ENCODE measurements at places on chromosomes 4 and X. TPM values are rescaled to one million over a fixed set of nuclear protein-coding genes. Genes with fewer than 3 reads are reported as not detected.

DNA sequence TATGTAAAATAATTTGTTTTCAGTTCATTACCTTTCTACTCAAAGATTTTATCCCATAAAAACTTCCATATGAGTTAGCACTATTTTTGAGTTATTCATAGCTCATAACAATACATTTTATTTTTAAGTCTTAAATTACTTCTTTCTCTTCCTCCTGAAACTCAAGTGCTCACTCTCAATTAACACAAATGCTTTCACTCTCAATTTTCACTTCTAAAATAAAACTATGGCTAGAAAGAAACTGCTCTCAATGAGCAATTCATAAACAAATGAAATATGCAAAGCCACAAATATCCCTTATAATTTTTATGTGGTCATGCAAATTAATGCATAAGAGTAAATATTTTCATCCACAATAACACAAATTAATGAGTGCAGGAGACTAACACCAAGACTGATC, 38.8 kb downstream of the MAML3 start:
- no peaks in the 10 kb centered on the region for H3K4me1 ChIP-seq
- no peaks in the 10 kb centered on the region for H3K36me3 ChIP-seq
- no peak for DNase-seq

GRCh38 chr4:96593422-96593821, 753.5 kb downstream of the PDHA2 start:
- no peak overlapping the region for H3K4me3 ChIP-seq
- H3K27ac ChIP-seq = no peak overlapping the region
- H3K4me1 ChIP-seq = no peaks in the 10 kb centered on the region
- no peaks in the 10 kb centered on the region for H3K36me3 ChIP-seq

DNA sequence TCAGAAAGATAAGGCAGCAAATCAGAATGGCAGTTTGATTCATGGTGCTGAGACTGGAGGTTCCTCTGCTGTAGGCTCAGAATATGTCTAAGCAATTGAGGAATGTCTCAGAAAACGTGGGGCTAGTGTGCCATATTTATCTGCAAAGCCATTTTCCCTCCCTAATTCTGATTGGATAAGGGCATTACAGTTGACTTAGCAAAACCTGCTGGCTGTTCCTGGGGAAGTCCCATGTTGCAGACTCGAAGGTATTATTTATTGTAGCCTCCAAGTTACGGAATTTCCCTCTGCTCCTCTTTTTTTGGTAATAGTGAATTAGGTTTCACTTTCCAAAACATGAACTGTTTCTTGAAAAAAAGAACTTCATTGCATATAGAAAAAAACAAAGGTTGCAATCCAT, at the start of gene CXCL10:
Gene CXCL10, minus strand, starts transcription at position 109 of the 400 bp plus-strand sequence. Its CDS starts 66 bp downstream, at position 43.
- DNase-seq = peak; percentile 60
- H3K27me3 ChIP-seq = no peaks in the 10 kb centered on the region
- no peaks in the 10 kb centered on the region for H3K4me1 ChIP-seq
- no peak within 1 kb of the TSS for H3K4me3 ChIP-seq

GRCh38 chr4:153318696-153319320, 25.7 kb upstream of the MND1 start:
- H3K27me3 ChIP-seq = no peaks in the 10 kb centered on the region
- H3K4me1 ChIP-seq = no peaks in the 10 kb centered on the region
- no peak overlapping the region for H3K27ac ChIP-seq
- no peak overlapping the region for H3K4me3 ChIP-seq
- H3K36me3 ChIP-seq = no peaks in the 10 kb centered on the region

MAGEB2 gene
- total RNA-seq = not detected

All from natural killer cell (primary cell).